A549 treated with Mapracorat at 1 μM for 4 hours (cell line): ENCODE measurements at places on chromosomes 4 and X. TPM values are rescaled to one million over a fixed set of nuclear protein-coding genes. Genes with fewer than 3 reads are reported as not detected.

The ACOT9 gene
- total RNA-seq, result 90.2 to 109 TPM (median 102 TPM) in 5 replicates

The CCDC158 gene
- 0.06 TPM in 1 of 5 replicates, not detected in the others for total RNA-seq

The MAGEC3 gene
- total RNA-seq, result not detected in 5 replicates

The HTR2C gene
- not detected in 5 replicates for total RNA-seq

The RAB40AL gene
- total RNA-seq, result 0.18 to 0.22 TPM in 2 of 5 replicates, not detected in the others

The ARAP2 gene
- 0.26 to 1.0 TPM (median 0.43 TPM) in 5 replicates for total RNA-seq

The PAGE2B gene
- total RNA-seq, result not detected in 5 replicates

The DCAF4L1 gene
- total RNA-seq, result 0.12 to 0.19 TPM (median 0.15 TPM) in 5 replicates
